ENCODE measurements at places on chromosomes 2 and 18.

- DNase-seq, result no peak
These were observed 134.0 kb downstream of the INSIG2 start for GRCh38 chr2:118222273-118222594.

- DNase-seq, result no peak
These were observed 596.0 kb downstream of the LRP1B start for GRCh38 chr2:141534666-141535362.

GRCh38 chr2:52405980-52406379 is 1361.6 kb upstream of the CHAC2 start:
- no peak for DNase-seq

GRCh38 chr18:32773382-32773712 is 524 bp upstream of the KLHL14 start:
- no peak for DNase-seq

GRCh38 chr2:85649201-85650190 is 18.5 kb downstream of the SFTPB start:
- DNase-seq, result no peak

Measured in stimulated activated CD4-positive, alpha-beta T cell treated with anti-CD3 and anti-CD28 coated beads, Interleukin-12 subunit alpha, Interleukin-12 subunit beta, amount 100 ng/mL, for 24 hours (primary cell).